ENCODE measurements at places on chromosomes 6 and 20. TPM values are rescaled to one million over a fixed set of nuclear protein-coding genes. Genes with fewer than 3 reads are reported as not detected.

GRCh38 chr6:34890533-34890925 is 1.5 kb downstream of the ANKS1A start:
- DNase-seq, result no peak

Gene TTK
- not detected for total RNA-seq

DNA sequence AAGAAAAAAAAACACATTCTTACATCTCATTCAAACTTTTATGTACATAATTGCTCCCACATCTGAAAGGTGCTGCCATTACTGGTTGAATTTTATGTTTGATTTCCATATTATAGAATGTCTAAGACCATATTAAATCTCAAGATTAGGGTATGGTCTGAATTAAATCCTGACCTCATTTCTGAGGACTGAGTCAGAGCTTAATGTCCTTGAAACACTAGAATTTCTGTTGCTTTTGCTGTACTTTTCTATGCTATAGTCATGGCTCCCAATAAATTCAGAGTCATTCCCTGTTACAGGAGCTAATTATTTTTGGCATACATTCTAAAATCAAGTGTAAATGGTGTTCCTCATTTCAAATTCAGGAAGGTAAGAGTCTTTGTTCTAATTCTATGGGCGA is 285.3 kb upstream of the MANEA start:
- no peak for DNase-seq

Gene TRIM10
- total RNA-seq, result not detected

Gene BMP7
- total RNA-seq, result not detected

Gene KHDRBS2
- total RNA-seq, result not detected

GRCh38 chr6:163414117-163414945 is at the start of gene QKI:
QKI (plus strand) TSS chr6:163414718; CDS start chr6:163415194, 476 bp downstream.
- peak; percentile 85 for DNase-seq

All from ascending aorta (tissue), 2 donors.